HFFc6 (cell line): ENCODE measurements at places on chromosomes 4 and X.

GRCh38 chrX:40834225-40834624 is 98.9 kb upstream of the MED14 start:
- no peak overlapping the region for H3K4me3 ChIP-seq
- H3K27ac ChIP-seq: no peak overlapping the region
- no peak for DNase-seq
- H3K27me3 ChIP-seq: peaks cover 7% of the 10 kb centered on the region; the same call in 1 of the 2 replicates

DNA sequence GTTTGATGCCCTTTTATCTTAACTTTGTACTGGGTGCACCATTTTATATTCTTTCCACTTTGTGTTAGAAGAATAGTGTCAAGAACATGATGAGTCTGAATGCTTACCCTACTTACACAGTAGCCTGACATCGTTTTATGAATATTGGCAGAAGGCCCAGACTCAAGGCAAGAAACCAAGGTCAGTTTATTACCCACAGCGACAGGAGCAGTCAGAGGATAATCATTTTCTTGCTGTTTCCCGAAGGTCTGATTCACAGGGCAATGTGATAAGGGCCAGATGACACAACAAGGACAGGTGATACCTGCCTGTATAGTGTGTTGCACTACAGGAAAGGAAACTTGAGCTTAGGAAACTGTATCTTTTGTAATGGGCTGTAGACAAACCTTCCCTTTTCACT is 417.4 kb downstream of the SPOCK3 start:
- no peaks in the 10 kb centered on the region for H3K36me3 ChIP-seq
- no peak overlapping the region for H3K27ac ChIP-seq
- H3K4me1 ChIP-seq: no peaks in the 10 kb centered on the region

- no peaks in the 10 kb centered on the region for H3K36me3 ChIP-seq
- no peaks in the 10 kb centered on the region for H3K4me1 ChIP-seq
- no peak overlapping the region for H3K4me3 ChIP-seq
- no peak overlapping the region for H3K27ac ChIP-seq
Observed at GRCh38 chr4:8582016-8582415, 1.8 kb downstream of the GPR78 start.

GRCh38 chrX:38847206-38847902 is 46.1 kb downstream of the MID1IP1 start:
- H3K4me1 ChIP-seq: no peaks in the 10 kb centered on the region
- H3K27ac ChIP-seq: no peak overlapping the region
- 0 out of 2 replicates have a peak, but pooled peaks cover 2% of the 10 kb centered on the region for H3K27me3 ChIP-seq
- no peaks in the 10 kb centered on the region for H3K36me3 ChIP-seq

- no peak for DNase-seq
- no peaks in the 10 kb centered on the region; the same call in none of the 2 replicates for H3K27me3 ChIP-seq
- H3K4me3 ChIP-seq: no peak overlapping the region
- no peaks in the 10 kb centered on the region for H3K36me3 ChIP-seq
Observed at GRCh38 chr4:88187766-88188165, 29.3 kb upstream of the ABCG2 start.

DNA sequence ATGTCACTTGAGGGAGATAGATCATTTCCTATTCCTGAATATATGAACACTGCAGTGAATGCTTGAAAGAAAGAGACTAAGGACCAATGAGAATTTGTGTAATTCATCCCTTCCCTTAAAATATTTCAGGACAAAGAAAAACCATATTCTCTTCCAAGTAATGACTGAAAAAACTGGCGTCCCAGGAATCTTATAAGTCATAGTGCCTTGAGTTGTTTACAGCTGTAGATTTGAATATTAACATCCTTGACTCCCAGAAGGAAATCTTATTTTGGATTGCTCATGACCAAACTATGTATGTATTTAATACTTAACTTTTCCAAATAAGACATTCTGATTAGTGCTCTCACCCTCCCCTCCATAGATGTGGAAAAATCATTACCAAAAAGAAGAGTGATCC is 55.5 kb downstream of the CLDN22 start:
- peaks cover 47% of the 10 kb centered on the region for H3K36me3 ChIP-seq
- peak; percentile 68 for DNase-seq
- no peaks in the 10 kb centered on the region; the same call in 1 of the 2 replicates for H3K27me3 ChIP-seq
- H3K27ac ChIP-seq: peak overlapping the region; percentile 85
- H3K4me1 ChIP-seq: peaks cover 57% of the 10 kb centered on the region

DNA sequence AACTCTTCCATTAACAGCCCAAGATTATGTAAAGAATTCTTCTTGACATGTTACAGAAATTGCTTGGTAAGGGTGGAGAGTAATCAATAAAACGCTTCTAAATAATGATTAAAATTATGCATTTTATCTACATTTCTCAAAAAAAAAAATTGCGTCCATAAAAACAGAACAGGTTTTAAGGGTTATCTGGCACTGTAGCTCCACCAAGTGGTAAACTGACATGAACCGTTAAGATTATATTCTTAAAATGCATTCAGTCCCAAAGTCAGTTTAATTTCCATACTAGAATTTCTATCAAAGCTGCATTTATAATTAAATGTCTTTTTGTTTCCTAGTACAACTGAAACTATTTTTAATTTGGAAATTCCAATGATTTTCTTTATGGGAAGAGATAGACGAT is 214.0 kb upstream of the UGT8 start:
- peaks cover 4% of the 10 kb centered on the region for H3K27me3 ChIP-seq
- DNase-seq: peak; percentile 31
- H3K4me1 ChIP-seq: peaks cover 34% of the 10 kb centered on the region

DNA sequence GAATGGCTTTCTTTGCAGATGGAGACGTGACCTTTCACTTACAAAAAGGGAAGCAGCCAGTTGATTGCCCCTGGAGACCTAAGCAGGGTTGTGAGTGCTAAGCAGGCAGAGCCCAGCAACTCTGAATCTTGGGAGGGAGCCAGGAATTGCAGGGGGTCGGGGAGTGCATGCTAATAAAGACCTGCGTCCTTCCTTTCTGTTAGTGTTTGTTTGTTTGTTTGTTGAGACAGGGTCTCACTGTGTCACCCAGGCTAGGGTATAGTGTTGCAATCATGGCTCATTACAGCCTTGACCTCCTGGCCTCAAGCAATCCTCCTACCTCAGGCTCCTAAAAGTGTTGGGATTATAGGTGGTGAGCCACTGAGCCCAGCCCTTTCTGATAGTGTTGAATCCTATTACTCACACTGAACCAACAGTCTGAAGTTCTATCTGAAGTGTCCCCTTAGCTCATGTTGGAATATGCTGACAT is 137.4 kb downstream of the CEP135 start:
- H3K36me3 ChIP-seq: no peaks in the 10 kb centered on the region
- no peak overlapping the region for H3K27ac ChIP-seq
- no peak overlapping the region for H3K4me3 ChIP-seq
- DNase-seq: no peak
- H3K4me1 ChIP-seq: no peaks in the 10 kb centered on the region
